ENCODE measurements at places on chromosomes 6 and 20.

DNA sequence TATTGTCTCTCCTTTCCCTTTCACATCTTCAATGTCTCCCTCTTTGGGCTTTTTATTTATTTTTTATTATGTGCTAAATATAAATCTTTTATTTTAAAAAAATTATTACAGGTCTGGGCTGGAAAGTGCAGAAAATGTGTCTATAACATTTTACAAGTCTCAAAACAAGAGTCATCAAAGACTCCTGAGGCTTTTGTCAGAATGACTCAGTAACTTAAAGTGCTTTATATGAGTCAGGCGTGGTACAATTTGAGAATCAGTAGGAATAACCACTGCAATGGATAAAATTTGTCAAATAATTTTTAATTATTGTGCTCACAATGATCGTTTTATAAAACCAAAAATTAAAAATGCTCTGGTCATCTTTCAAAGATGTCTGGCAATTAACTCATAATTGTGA is 193.9 kb downstream of the MMUT start:
- no peak for DNase-seq

GRCh38 chr6:83960664-83961063 is 72.9 kb upstream of the MRAP2 start:
- DNase-seq, result no peak

DNA sequence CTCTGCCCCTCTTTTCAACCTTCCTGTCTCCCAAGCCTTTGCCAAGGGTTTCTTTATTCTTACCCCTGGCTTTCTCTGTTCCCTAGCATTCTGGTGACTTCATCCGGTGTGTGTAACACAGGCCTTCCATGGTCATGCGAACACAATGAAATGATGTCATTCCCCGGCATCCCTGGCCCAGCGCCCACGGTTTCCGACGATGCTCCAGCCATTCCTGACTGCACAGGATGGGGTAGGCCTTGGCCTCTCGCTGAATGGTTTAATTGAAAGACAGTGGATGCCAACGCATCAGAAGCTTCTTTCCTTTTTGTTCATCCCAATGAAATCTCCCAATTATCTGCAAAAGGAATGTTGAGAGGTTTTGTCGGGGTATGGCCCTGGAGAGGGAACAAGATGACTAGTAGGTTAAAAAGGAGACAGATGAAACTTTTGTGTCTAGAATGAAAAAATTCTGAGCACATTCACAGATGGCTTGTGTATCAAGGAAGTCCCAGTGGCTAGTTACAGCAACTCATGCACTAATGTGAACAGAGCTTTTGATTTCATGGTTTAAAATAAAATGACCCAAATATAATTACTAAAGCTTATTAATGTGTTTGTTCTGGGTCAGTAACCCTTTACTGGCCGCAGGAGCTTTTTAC is 655.0 kb downstream of the QKI start:
- DNase-seq, result peak; percentile 75

DNA sequence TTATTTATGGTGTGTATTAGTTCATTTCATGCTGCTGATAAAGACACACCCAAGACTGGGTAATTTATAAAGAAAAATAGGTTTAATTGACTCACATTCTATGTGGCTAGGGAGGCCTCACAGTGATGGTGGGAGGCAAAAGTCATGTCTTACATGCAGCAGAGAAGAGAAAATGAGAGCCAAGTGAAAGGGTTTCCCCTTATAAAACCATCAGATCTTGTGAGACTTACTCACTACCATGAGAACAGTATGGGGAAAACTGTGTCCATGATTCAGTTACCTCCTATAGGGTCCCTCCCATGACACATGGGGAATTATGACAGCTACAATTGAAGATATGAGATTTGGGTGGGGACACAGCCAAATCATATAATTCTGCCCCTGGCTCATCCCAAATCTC is 150.0 kb upstream of the AHI1 start:
- no peak for DNase-seq

DNA sequence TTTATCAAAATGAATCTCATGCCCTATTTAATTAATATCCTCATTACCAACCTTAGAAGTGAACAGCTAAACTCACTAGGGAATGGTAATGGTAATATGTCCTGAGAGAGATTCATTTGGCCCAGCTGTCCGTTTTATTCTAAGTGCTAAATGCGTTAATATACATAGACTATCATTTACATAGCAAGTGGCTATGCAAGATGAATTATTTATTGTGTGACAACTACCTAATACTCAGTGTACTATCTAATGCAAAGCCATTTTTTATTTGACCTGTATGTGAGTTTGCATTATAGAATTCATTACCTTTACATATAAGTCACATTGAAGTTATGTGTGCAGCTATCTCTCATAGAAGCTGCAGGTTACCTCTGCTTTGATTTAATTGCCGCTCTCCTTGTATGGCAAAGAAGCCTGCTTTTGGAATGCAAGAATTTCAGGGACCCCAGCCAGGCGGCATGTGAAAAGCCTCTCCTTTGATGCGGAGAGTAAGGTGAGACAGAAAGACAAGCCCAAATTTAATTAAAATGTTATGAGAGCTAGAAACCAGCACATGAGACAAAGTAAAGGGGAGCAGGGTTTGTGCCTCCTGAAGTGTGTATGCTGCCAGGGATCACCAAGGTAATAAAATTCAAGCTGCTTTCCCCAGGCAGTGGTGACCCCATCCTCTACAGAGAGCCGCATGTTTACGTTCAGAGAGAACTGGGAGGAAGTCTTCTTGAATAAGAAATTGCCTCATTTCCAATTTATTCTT is 693.0 kb upstream of the MAP3K7 start:
- no peak for DNase-seq

- no peak for DNase-seq
Measured at GRCh38 chr6:108364470-108364869, 69.6 kb downstream of the AFG1L start.

DNA sequence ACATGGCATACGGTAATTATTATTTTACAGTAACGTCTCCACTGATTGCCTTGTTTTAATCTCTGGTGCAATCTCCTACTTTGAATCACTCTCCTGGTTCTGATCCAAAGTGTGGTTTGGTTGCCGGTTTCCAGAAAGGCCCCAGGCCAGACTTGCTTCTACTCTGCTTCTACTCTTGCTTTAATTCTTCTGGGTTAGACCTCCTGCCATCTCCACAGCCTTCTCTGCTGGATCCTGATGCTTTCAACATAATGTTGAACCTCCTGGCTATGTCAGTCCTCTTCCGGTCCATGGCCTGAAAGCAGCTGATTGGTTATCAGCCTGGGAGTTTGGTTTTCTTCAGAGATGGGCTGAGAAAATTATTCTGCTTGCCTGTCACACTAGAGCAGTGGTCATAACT is 266.5 kb upstream of the RIMS1 start:
- DNase-seq, result no peak

DNA sequence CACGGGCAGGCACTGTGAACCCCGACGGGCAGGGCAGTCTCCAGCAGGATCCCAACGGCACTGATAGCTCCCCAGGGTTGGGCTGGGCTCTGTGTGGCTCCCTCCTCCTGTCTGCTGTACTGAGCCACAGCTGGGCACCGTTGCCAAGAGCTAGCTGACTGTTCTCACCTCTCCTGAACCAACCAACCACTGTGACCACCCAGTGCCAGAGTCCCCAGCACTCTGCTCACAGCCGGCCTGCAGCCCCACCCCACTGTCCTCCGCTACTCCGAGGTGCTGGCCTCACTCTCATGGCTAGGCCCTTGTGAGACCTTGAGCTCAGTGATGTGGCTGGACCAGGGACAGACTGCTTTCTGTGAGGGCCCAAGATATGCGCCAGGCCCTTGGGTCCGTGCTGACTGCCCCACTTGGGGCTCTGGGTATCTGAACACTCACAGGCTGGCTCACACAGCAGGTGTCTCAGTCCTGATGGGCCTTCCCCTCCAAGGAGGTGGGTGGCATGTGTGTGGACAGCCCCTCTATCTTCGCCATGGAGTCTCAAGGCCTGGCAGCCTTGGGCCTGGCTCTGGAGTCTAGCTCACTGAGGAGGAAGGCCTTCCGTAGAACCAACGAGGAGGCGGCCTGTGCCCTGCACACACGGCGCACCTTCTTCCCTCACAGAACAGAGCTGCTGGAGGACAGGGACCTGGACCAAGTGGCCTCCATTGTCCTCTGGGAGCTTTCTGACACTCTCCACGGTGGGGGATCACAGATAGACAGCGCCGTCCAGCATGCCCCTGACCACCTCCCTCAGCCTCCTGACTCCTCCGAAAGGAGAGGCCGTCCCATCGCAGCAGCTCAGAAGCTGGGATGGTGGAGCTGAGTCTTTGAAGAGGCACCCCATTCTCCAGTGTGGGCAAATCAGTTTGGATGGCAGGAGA is 53.5 kb downstream of the TCP11 start:
- DNase-seq, result no peak

- DNase-seq, result no peak
Measured at GRCh38 chr6:12848964-12849808, 132.6 kb downstream of the PHACTR1 start.

GRCh38 chr6:26109772-26110171 is 22.5 kb downstream of the HFE start:
- DNase-seq, result no peak

DNA sequence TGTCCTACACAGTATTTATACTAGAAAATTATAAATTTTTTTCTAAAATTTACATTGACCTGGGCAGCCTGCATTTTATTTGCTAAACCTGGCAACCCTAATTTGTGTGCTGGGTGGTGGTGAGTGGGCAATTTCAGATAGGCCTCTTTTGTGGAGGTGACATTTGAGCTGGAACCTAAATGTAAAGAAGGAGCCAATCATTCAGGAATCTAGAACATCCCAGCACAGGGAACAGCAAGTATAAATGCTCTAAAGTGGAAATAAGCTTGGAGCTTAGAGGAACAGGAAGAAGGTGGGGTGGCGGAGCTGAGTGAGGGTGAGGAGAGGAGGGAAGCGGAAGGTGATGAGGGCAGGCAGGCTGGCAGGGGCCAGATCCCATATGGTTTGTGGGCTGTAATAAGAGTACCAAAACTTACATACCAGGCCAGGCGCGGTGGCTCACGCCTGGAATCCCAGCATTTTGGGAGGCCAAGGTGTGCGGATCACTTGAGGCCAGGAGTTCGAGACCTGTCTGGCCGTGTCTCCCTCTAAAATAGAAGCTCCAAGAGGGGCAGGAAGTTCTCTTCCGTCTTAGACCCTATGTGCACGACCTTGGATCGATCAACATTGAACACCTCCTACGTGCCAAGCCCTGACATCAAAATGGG is 549 bp upstream of the CSE1L start:
- DNase-seq, result peak; percentile 62

- no peak for DNase-seq
Measured at GRCh38 chr6:81761197-81761596, 8.7 kb upstream of the TENT5A start.

DNA sequence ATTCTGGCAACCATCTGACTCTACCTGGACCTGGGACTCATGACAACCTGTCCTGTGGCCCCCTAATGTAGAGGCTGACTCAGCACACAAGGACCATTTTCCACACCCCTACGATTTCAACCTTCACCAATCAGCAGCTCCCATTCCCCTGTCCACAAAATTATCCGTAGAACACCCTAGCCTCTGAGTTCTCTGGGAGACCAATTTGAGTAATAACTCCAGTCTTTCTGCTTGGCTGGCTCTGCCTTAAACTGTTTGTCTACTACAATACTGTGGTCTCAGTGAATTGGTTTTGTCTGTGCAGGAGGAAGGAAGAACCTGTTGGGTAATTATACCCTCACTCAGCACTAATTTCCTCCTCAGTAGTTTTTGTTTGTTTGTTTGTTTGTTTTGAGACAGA is 99.3 kb upstream of the MRPS10 start:
- DNase-seq, result no peak

GRCh38 chr20:38200646-38201045 is 35.6 kb upstream of the TGM2 start:
- no peak for DNase-seq

- DNase-seq, result peak; percentile 82
Measured at GRCh38 chr6:98833307-98834059, 891 bp upstream of the POU3F2 start.

All from upper lobe of left lung (tissue), 6 donors.